ENCODE measurements at places on chromosomes 5 and 9.

DNA sequence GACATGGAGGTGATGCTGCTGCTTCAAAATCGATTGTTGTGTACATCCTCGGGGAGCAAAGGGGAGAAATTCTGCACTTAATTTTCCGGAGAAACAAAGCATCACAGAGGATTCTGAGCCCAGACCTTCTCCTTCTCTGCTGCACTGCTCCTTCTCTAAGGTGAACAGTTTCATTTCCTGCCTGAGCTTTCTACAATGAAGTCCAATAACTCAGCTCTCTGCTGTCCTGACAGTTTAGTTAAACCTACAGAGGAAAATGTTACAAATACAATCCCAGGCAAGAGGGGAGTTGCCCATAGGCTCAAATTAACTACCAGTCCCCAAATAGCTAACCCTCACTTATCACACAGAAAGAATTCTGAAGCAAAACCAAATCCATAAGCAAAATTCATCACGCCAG, 206.3 kb downstream of the EFNA5 start:
- no peak for DNase-seq

DNA sequence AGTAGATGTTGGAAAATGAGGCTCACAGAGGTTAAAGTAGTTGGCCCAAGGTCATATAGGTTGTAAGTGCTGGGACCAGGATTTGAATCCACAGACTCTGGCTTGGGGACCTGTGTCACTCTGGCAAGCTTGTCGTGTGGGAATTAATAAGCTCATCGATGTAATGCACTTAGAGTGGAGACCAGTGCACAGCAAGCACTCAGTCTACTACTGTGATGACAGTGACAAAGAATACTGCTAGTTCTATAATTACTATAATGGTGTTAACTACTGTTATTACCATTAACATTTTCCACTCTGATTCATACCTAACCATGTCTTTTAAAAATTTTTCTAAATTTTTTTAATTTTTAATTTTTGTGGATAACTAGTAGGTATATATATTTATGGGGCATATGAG, 12.8 kb downstream of the PAM start:
- DNase-seq, result no peak

- DNase-seq, result no peak
Measured at GRCh38 chr5:41960481-41960880, 35.4 kb downstream of the FBXO4 start.

GRCh38 chr9:7930613-7931012, 131.0 kb upstream of the DMAC1 start:
- DNase-seq, result no peak

GRCh38 chr5:168347368-168348083, 56.1 kb downstream of the WWC1 start:
- no peak for DNase-seq

DNA sequence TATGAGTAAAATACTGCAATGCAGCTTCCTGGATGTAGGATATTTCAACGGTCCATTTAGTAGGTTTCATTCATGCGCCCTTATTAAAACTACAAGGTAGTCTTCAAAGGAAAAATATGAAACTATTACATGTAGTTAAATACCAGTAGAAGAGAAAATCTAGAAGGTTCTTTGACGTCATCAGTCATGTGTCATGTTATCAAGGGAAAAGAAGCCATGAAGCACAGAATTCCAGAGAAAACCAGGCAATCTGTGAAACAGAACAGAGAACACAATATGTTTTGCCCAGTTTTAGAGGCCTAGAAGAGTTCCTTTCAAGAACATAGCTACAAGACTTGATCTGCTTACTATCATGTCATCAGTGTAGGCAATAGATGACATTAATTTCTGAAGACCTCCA, 38.4 kb downstream of the BNC2 start:
- DNase-seq, result no peak

DNA sequence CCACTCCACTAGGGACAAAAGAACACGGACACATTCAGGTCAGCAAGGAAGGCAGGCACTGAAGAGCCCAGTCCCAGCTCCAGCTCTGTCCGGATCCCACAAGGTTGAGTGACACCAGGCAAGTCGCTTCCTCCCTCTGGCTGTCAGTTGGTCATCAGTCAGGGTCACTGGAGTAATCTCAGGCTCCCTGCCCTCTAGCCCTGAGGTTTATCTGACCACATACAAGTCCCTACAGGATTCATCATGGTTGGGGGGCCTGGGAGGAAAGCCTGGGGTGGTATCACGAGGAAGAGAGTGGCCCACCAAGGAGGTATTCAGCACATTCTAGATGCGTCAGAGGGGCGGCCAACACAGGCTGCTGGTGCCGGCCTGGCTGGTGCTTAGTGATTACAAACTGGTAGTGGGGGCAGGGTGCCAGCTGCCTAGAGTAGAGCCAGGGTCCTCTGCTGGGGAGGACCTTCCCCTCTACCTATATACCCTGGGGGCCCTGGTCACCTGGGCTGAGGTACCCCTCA, 81.5 kb downstream of the SHB start:
- no peak for DNase-seq

GRCh38 chr5:146390469-146390868, 51.8 kb downstream of the POU4F3 start:
- no peak for DNase-seq

GRCh38 chr5:125196481-125197111, 450.2 kb upstream of the ZNF608 start:
- no peak for DNase-seq

- no peak for DNase-seq
Measured at GRCh38 chr5:59798862-59799667, 94.5 kb downstream of the PDE4D start.

GRCh38 chr9:114202849-114203248, 47.5 kb downstream of the COL27A1 start:
- DNase-seq, result no peak

DNA sequence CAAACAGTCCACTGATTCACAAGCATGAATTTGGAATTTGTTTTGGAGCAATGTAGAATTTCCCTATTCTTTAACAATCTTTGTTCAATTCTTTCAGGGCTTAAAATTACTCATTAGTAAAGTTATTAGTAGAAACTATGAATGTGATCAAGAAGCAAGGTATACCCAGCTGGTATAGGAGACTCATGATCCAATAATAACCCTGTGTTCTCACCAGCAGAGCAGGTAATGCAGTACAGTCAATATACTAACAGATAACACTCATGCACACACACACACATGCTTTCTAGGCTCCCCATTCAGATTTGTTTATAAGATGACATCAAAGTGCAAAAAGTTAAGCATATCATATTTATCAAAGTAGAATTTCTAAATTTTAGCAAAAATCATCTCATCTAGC, 445.2 kb downstream of the ELAVL2 start:
- DNase-seq, result no peak

DNA sequence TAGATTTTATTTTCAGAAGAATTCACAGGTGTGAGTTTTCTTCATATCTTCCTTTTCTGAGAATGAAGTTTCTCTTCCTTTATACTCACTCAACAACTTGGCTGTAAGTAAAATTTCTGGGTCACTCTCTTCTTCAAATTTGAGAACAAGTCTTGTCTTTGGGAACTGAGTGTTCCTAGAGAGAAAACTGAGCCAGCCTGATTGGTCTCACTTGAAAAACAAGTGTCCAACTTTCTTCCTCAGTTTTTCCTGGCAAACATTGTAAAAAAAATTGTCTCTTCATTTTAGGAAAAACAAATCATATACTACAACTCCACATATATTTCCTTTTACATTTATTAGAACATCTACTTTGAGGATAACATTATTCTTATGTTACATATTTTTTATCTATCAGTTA, 156.1 kb upstream of the GHR start:
- DNase-seq, result no peak

DNA sequence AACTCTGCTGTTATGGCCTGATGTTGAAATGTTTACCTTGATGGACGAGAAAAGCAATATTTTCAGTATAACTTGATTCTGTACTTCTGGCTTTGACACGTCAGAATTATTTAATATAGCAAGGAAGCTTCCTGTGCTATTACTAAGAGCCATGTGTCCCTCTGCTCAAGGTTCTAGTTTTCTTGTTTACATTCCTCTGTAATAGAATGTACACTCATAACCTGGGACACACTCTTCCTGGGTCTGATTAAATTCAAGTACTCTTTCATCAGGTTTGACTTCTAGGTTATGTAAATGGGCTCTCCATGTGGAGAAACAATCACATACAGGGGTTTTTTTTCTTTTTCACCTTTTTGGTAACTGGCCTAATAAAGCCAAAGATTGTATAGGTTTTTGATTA, 33.1 kb downstream of the GTF3C4 start:
- DNase-seq, result no peak

- DNase-seq, result no peak
Measured at GRCh38 chr5:172544371-172545095, 90.2 kb upstream of the SH3PXD2B start.

- DNase-seq, result no peak
Measured at GRCh38 chr9:94147776-94148175, 63.5 kb downstream of the PTPDC1 start.

- no peak for DNase-seq
Measured at GRCh38 chr5:133117166-133117911, 65.5 kb downstream of the HSPA4 start.

GRCh38 chr5:67620424-67621397, 424.1 kb upstream of the CD180 start:
- no peak for DNase-seq

GRCh38 chr9:124742940-124743339, 28.2 kb downstream of the NR6A1 start:
- DNase-seq, result no peak

- DNase-seq, result no peak
Measured at GRCh38 chr5:35203403-35203802, 26.9 kb downstream of the PRLR start.

DNA sequence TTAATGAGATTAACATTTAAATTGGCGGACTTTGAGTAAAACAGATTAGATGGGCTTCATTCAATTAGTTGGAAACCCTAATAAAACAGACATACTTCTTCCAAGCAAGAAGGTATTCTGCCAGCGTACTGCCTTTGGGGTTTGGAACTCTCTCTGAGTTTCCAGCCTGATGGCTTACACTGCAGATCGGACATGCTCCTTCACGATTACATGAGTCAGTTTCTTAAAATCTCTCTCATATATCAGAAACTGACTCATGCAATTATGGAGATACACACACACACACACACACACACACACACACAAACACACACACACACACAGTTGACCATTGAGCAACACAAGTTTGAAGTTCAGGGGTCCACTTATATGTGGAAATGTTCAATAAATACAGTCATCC, 789.4 kb downstream of the CDH12 start:
- no peak for DNase-seq

GRCh38 chr5:51392689-51393199, 9.5 kb downstream of the ISL1 start:
- DNase-seq, result no peak

- no peak for DNase-seq
Measured at GRCh38 chr5:103224894-103225246, 33.7 kb upstream of the MACIR start.

GRCh38 chr5:136279314-136279713, 86.0 kb downstream of the TRPC7 start:
- no peak for DNase-seq

DNA sequence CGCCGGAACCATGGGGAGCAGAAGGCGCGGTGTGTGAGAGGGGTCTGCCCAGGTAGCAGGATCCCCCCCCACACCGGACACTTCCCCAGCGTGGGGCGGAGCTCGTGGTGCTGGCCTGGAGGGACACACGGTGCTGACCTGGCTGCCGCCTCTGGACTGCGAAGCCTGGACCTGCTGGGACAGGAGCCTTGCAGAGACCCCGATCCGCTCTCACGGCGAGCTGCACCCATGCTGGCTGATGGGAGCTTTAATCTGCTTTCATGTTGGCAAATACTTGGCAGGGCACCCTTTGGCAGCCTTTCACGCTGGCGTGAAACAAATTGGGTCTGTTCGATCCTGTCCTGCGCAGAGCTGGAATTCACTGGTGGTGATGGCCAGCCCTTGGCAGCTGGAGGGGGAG, 7.4 kb downstream of the NKD2 start:
- no peak for DNase-seq

- no peak for DNase-seq
Measured at GRCh38 chr5:109849478-109850088, 159.9 kb downstream of the MAN2A1 start.

DNA sequence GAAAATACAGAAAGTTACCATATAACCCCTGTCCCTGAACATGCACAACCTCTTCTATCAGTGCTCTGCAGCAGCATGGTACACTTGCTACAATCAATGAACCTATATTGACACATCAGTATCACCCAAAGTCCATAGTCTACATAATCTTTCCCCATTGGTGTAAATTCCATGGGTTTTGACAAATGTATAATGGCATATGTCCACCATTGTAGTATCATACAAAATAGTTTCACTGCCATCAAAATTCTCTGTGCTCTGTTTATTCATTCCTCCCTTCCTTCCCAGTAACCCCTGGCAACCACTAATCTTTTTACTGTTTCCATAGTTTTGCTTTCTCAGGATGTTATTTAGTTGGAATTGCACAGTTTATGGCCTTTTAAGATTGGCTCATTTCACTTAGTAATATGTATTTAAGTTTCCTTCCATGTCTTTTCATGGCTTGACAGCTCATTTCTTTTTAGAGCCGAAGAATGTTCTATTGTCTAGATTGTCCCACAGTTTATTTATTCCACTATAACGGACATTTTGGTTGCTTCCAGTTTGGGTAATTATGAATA, 1707.0 kb downstream of the EFNA5 start:
- DNase-seq, result no peak

DNA sequence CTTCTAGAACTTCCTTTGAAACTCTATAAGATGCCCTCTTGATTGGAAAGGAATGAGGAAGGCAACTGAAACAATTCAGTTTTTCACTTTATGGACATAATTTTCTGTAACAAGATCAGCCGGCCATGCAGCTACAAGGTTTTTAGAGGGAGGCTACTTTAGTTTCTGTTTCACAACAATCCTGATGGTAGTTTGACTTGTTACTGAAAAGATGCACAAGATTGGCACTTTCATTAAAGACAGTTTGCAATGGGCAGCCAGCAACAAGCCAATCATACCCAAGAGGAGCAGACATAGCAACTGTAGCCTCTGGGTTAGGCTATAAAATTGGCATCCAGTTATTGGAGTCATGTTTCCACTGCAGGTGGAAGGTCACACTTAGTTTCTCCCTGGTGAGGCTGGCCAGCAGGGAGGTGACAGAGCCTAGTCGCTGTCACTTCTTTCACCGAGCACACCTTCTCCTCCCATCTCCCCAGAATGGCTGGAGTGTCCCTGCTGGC, 74.3 kb upstream of the TGFBR1 start:
- DNase-seq, result no peak

GRCh38 chr9:78666818-78667414, 370.0 kb downstream of the PSAT1 start:
- DNase-seq, result no peak
